ENCODE measurements at places on chromosomes 16 and 17. TPM values are rescaled to one million over a fixed set of nuclear protein-coding genes. Genes with fewer than 3 reads are reported as not detected.

Gene VMO1
- total RNA-seq, result 3.1 TPM

Gene NT5C3B
- 78.8 TPM for total RNA-seq

Gene ABCA8
- 0.22 TPM for total RNA-seq

GRCh38 chr16:11791144-11791828, 5.8 kb downstream of the ZC3H7A start:
- H3K4me3 ChIP-seq, result no peak overlapping the region
- H3K36me3 ChIP-seq, result no peaks in the 10 kb centered on the region
- DNase-seq, result no peak
- H3K27me3 ChIP-seq, result no peaks in the 10 kb centered on the region

GRCh38 chr16:57264950-57265371, 19.5 kb downstream of the PLLP start:
- H3K4me3 ChIP-seq, result no peak overlapping the region
- H3K36me3 ChIP-seq, result no peaks in the 10 kb centered on the region
- H3K27ac ChIP-seq, result no peak overlapping the region
- no peaks in the 10 kb centered on the region for H3K27me3 ChIP-seq

DNA sequence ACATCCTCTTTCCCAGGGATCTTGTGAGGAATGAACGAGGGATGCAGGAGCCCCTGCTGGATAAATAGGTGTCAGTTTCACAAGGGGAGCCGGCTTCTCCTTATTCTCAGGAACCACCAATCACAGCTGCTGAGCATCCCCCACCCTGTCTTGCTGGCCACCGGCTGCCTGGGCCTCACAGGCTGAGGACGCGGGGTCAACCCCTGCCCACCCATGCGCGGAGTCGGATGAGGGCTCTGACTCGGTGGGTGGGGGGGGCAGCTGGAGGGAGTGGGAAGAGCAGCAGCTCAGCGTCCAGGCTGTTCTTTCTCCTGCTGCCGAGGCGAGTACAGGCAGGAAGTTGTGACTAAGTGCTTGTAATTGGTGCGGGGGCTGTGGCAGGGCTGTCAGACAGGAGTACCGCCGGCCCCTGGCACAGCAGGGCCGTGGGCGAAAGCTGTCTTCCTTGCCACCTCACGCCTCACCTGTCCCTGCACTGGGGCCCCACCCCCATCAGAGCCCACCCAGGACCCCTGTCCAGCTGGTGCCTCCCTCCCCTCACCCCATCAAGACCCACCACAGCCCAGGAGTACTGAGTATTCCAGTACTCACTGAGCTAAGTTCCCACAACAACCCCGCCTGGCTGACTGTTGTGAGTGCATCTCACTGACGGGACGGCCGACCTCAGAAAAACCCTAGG, 11.0 kb upstream of the DPEP1 start:
- no peaks in the 10 kb centered on the region for H3K27me3 ChIP-seq
- peak overlapping the region; percentile 50 for H3K4me3 ChIP-seq
- H3K36me3 ChIP-seq, result no peaks in the 10 kb centered on the region
- peaks cover 10% of the 10 kb centered on the region for H3K4me1 ChIP-seq
- peak; percentile 66 for DNase-seq

- DNase-seq, result no peak
- no peak overlapping the region for H3K27ac ChIP-seq
- H3K36me3 ChIP-seq, result no peaks in the 10 kb centered on the region
- H3K4me1 ChIP-seq, result peaks cover 18% of the 10 kb centered on the region
Measured at GRCh38 chr17:27496005-27496404, 39.8 kb downstream of the KSR1 start.

DNA sequence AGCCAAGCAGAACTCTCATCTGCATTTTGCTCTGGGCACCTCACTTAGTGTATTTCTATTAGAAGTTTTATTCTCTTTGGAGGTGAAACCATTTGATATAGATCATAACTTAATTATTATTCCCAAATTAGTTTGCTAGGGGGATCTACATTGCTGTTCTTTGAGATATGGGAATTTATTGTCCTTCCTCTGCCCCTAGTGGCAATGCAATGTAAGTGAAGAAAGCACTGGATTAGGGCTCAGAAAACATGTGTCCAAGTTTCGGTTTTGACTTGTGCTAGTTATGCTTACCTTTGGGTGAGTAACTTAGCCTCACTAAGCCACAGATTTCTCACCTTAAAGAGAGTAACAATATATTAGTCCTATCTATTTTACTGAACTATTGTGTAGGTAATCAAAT, 2.9 kb downstream of the KRT39 start:
- peaks cover 7% of the 10 kb centered on the region for H3K4me1 ChIP-seq
- H3K27ac ChIP-seq, result no peak overlapping the region
- no peak overlapping the region for H3K4me3 ChIP-seq
- DNase-seq, result peak; percentile 38
- no peaks in the 10 kb centered on the region for H3K36me3 ChIP-seq
- no peaks in the 10 kb centered on the region for H3K27me3 ChIP-seq

GRCh38 chr16:79769270-79769927, 168.9 kb upstream of the MAF start:
- no peak for DNase-seq
- H3K27me3 ChIP-seq, result peaks cover 7% of the 10 kb centered on the region
- no peaks in the 10 kb centered on the region for H3K36me3 ChIP-seq
- H3K27ac ChIP-seq, result no peak overlapping the region
